ENCODE measurements at places on chromosomes 6 and 20. TPM values are rescaled to one million over a fixed set of nuclear protein-coding genes. Genes with fewer than 3 reads are reported as not detected.

LPIN3 gene
- total RNA-seq = 7.2 TPM

MATN4 gene
- total RNA-seq = 0.10 TPM

RSPO4 gene
- total RNA-seq = not detected

MAP3K5 gene
- total RNA-seq = 7.2 TPM

BANF2 gene
- not detected for total RNA-seq

LINC00237 gene
- not detected for total RNA-seq

MROH8 gene
- total RNA-seq = 1.0 TPM

SLC22A2 gene
- total RNA-seq = not detected

BIRC7 gene
- not detected for total RNA-seq

TFAP2D gene
- total RNA-seq = not detected

SNAP91 gene
- not detected for total RNA-seq

LY6G6F gene
- not detected for total RNA-seq

IL17A gene
- not detected for total RNA-seq

GCNT2 gene
- total RNA-seq = 43.9 TPM

CAGE1 gene
- not detected for total RNA-seq

All from Caki2 (cell line).